ENCODE measurements at places on chromosomes 12 and 14. TPM values are rescaled to one million over a fixed set of nuclear protein-coding genes. Genes with fewer than 3 reads are reported as not detected.

Gene NGB
- not detected for polyA plus RNA-seq

Gene CD27
- polyA plus RNA-seq: 2.2 TPM

Gene KRT72
- polyA plus RNA-seq: 0.17 TPM

Gene TBX5
- 53.9 TPM for polyA plus RNA-seq

Gene VASH1
- polyA plus RNA-seq: 61.9 TPM

Gene NEUROD4
- not detected for polyA plus RNA-seq

DNA sequence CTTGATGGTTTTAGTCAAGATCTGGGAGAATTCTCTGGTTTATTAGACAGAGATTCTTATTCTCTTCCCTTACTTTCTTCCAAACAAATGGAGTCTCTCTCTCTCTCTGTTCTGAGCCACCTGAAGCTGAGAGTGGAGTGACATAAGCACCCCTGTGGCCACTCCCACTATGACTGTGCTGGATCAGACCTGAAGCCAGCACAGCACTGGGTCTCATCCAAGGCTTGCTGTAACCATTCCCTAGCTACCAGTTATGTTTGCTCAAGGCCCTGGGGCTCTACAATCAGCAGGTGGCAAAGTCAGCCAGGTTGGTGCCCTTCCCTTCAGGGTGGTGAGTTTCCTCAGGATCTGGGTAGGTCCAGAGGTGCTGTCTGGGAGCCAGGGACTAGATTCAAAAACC lies 568.5 kb downstream of the AACS start:
- no peak for DNase-seq

DNA sequence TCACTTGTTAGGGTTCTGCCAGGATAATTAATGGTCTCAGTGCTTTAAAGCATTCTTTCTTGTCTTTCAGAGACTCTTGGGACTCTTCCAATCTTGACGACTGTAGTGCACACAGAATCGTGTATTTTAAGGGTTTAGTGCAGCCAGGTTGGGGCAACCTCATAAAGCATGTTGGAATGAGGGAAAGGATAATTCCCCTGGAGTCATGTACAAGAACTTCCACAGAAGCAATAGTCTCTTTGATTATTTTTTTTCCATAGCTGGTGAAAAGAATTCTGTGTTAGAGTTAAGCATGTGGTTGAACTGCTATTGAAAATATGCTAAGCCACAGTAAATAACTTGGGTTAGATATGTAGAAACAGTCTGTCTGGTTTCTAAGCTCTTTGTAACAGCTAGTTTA lies 246.8 kb upstream of the DAAM1 start:
- DNase-seq: no peak

DNA sequence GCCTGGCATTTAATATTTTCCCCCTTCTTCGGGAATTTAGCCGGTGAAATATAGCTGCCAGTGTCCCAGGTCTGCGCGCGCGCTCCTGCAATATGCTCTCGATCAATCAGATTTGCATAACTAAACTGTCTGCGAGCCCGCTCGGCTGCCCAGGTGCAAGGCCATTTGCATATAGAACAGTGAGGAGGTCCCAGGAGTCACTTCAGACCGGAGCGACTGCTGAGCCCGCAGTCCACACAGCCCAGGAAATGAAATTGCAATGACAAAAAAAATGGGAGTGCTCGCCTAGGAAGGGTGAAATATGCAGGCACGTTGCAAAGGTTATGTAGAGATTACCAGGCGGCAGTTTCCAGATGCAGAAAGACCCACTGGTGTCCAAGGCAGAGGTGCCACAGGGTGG lies 228.5 kb downstream of the VRK1 start:
- no peak for DNase-seq

- peak; percentile 76 for DNase-seq
Measured at GRCh38 chr14:104689109-104689880, at the start of gene INF2. Gene INF2 (plus strand): TSS chr14:104689618. CDS start chr14:104701366, 11,748 bp downstream.

- peak; percentile 68 for DNase-seq
Measured at GRCh38 chr12:124463341-124463921, 104.0 kb downstream of the NCOR2 start.

DNA sequence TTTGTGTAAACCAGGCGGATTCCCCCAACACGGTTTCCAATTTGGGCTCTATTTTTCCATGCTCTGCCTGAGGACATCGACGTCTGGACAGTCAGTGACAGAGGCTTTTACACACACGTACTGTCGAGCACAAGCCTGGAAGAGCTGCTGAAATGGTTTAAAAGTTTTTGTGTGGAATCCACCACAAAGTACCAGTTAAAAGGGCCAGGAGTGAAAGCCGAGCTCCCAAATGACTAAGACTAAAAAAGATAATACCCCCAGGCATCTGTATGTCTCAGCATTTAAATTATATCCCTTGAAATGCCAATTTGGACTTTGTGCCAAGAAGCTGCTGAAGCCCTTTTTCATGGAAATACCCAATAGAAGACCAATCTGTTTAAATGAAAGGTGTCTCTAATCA lies 173.2 kb downstream of the EGLN3 start:
- no peak for DNase-seq

- DNase-seq: no peak
Measured at GRCh38 chr14:104435147-104436046, 144.2 kb upstream of the C14orf180 start.

DNA sequence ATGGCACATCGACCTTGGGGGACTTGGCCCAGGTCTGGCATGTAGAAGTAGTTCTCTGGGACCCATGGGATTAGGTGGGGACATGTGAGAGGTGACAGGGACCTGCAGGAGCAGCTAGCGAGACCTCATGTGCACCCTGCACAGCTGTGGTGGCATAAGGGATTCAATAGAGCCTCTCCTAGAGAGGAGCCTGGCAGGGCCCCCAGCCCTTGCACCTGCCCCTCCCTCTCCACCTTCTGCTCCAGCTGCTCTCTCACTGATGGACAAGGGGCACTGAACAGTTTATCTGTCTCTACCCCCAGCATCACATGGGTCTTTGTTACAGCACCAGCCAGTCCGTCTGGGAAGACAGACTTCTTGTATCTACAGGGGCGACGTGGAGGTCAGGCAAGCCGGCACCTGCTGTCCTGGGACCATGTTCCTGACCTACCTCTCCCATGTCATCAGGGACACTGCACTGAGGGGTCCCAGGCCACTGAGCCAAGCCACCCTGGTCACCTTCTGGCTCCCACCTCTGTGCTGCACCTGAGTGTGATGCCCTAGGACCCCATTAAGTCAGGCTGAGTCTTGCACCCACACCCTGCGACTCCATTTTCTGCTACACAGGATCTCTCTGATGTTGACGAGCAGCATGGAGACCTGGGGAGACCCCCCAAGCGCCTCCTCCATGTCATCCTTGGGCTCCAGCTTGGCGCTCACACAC lies 32.6 kb downstream of the DDX11 start:
- no peak for DNase-seq

- DNase-seq: peak; percentile 2
Measured at GRCh38 chr14:96538990-96539317, 36.8 kb downstream of the PAPOLA start.

GRCh38 chr14:46490238-46490685 lies 161.3 kb downstream of the RPL10L start:
- DNase-seq: peak; percentile 44

DNA sequence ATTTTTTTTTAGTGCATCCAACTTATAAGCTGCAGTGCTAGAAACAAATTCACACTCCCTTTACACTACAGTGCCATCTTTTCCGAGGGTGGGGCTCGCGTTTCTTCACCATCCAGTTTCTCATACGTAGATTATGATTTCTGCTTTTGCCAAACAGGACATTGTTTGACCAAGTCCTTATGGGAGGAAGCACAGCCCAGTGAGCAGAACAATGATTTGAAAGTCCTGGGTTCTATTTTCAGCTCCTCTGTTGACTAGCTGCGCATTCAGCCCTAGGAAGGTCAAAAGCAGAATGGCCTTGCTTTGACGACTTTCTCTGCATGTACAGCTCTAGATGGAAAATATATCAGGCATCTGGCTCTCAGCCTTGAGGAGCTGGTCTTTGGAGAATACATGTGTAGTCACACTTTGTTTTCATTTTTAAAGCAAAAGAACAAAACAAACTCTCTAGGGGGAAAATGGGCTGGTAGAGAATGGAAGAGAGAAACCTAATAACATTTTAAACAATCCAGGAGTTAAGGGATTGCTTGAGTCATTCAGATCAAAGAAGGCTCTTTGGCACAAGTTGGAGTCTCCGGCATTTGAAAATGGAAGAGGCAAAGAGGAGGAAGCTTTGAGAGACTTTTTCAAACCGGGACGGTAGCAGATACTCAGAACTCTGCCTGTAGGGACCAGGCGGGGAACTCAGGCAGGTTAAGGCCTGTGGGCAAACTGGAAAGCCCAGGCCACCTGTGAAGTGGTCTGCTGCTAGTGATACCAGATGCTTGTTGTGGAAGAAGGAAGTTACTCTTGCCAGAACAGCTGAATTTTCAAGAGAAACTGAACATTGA lies 257.3 kb upstream of the PLEKHG7 start:
- DNase-seq: no peak

- DNase-seq: no peak
Measured at GRCh38 chr12:15679151-15679550, 110.0 kb downstream of the EPS8 start.

GRCh38 chr12:125129179-125129571 lies 63.9 kb downstream of the AACS start:
- no peak for DNase-seq

GRCh38 chr12:6604259-6605029 lies 2.7 kb downstream of the CHD4 start:
- no peak for DNase-seq

DNA sequence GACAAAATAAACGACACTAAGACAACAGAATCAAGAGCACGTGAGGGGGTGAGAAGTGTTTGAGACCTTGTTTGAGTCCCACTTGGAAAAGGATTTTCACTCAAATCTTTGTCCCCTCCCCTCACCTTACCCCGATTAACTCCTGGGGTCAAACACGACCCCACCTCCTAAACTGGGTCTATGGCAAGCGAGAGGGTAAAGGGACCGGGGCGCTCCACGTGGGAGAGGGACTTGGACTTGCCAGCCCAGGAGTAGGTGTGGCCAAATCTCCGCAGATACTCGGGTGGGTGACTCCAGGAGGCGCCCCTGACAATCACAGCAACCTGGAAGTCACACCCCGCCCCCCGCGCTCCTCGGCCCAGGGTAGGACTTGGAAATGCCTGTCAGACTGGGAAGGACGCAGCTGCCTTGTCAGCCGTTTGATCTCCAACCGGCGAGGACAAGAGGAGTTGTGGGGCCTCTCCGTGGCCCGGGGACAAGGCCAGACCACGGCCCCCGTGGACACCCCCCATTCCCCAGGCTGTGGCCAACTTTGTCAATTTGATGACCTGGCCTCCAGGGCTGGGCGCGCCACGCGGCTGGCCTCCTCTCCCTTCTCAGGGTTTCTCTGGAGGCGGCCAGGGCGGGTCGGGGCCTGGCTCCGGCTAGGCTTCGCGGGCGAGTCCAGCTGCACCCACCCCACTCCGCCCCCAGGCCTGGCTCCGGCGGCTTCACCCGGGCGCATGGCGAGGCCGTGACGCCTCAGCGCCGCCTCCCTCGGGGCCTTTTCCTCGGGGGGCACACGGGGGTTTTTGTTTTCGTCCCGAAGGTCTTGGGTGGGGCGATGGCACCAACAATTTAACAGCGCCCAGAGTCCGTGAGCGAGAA lies 1.1 kb upstream of the BCL11B start:
- DNase-seq: peak; percentile 41

GRCh38 chr12:5484426-5484825 lies 52.5 kb downstream of the NTF3 start:
- DNase-seq: no peak

DNA sequence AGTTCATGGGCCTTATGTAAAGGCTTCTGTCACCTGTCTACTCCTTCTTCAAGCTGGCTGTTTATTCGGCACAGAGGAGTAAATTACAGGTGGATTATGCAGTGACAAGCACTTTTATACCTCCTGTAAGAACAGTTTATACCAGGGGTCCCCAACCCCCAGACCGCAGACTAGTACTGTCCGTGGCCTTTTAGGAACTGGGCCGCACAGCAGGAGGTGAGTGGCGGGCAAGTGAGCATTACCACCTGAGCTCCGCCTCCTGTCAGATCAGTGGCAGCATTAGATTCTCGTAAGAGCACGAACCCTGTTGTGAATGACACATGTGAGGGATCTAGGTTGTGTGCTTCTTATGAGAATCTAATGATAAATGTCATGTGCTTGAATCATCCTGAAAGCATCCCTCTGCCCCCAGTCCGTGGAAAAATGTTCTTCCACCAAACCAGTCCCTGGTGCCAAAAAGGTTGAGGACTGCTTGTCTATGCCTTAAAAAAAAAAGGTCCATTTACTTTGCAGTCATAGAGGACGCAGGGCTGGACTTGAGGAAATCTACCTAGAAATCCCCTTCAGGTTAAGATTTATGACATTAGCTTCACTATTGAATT lies 78.8 kb downstream of the ETV6 start:
- DNase-seq: no peak

DNA sequence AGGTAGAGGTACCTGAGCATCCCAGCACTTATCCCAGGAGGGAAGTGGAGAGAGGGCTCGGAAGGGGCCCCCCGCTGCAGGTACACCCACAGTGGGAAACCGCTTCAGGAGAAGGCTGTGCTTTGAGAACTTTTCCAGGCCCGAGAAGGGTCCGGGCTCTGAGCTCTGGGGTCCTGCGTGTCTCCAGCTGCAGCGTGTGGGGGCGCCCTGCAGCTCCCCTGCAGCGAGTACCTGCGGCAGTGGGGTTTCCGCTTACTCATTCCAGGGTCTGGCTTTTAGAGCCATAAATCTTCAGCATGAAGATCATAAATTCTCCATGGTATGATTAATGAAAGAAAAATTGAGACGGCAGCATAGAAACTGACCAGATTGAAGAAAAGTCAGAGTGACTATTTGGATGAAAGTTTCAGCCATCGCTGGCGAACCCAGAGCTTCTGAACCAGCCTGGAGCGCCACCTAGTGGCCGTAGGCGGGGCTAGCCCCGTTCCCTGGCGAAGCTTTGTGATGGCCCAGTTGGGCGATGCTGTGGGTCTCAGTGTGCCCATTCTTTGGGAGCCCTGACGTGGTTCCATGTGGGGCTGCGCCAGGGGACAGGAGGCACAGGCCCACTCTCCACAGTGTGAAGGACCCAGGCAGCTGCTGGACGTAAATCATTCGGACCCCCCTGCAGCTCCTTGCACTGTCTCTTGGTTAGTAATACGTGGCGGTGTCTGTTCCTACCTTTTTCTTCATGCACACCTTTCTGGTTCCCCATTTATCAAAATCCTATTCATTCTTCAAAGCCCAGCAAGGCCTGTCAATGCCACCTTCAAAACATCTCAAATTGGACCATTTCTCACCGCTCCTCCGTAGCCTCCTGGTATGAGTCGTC lies 198.2 kb downstream of the TSPAN9 start:
- DNase-seq: peak; percentile 57

GRCh38 chr12:53427905-53428594 lies 4.4 kb downstream of the AMHR2 start:
- peak; percentile 11 for DNase-seq

DNA sequence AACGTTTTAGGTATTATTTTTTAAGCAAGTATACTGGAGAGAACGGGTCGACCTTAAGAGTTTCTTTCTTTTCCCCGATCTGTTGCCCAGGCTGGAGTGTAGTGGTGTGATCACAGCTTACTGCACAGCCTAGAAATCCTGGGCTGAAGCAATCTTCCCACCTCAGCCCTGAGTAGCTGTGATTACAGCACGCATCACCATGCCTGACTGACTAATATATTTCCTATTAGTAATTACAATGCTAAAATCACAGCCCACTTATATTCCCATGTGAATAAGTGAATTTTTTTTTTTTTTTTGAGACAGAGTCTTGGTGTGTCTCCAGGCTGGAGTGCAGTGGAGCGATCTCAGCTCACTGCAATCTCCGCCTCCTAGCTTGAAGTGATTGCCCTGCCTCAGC lies 50.4 kb downstream of the DICER1 start:
- DNase-seq: no peak

GRCh38 chr12:44750468-44750867 lies 125.6 kb downstream of the NELL2 start:
- no peak for DNase-seq

- no peak for DNase-seq
Measured at GRCh38 chr14:72850360-72850759, 43.5 kb downstream of the DPF3 start.

All from left lung (tissue), 14 donors.